ENCODE measurements at places on chromosomes 1 and 21.

- no peak for DNase-seq
Observed at GRCh38 chr1:9589719-9590157, 1.0 kb downstream of the TMEM201 start.

- no peak for DNase-seq
Observed at GRCh38 chr1:185559684-185560331, 174.4 kb upstream of the HMCN1 start.

DNA sequence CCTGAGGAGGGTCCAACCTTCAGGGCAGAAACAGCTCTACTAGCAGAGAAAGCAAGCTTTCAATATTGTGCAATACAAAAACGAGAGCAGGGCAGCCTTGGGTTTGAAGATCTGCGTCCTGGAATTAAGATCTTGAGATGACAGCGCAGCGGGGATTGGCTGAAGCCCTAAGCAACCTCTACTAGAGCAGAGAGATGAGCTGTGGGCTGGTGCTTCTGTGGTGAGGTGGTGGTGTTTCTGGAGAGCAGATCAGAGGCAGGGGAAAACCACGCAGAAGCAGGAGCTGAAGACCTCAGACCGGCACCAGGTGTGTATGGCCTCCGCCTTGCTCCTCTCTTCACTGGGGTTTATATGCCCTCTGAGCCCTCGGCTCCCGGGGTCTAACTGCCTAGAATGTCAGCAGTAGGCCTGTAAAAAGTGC, 12.5 kb downstream of the TRAF3IP3 start:
- no peak for DNase-seq

DNA sequence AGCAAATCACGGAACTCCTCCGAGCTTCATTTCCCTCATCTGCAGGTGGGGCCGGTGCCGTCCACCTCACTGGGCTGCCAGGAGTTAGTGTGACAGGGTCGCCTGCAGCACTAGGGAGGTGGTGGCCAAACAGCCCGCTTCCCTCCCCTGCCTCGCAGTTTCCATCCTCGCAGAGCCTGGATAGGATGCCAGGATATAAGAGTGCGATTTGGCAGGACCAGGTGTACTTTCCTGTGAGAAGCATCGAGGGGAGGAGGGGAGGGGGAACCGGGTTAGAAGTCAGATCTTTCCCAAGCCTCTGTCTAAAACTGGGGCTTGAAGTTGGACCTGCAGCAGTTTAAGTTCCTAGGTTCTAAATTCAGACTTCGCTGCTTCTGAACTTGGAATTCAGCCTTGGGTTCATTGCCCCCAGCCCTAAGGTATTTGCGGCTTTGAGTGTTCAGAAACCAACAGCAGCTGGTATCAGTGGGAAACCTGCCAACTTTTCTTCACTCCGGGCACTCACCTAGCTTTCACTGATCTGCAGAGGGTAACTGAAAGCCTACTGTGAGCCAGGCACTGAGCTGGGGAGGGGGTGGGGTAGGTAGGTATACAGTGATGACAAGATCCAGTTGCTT, 1.7 kb upstream of the JUN start:
- no peak for DNase-seq

GRCh38 chr1:67952071-67952470, 98.4 kb downstream of the DIRAS3 start:
- DNase-seq, result no peak

DNA sequence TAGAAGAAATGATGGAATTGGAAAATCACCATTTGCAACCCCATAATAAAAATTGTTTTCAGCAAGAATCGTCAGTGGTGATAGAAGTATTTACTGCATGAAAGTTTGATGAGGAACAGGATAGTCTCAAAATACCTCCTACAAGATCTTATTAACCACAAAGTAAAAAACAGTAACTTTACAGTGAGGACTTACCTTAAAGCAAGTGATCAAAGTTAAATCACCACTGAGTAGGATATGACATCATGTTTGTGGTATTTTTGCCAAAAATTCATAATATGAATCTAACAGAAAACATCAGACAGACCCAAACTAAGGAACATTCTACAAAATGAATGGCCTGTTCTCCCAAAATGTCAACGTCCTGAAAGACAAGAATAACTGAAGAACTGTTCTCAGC, 19.9 kb downstream of the ALDH9A1 start:
- no peak for DNase-seq

DNA sequence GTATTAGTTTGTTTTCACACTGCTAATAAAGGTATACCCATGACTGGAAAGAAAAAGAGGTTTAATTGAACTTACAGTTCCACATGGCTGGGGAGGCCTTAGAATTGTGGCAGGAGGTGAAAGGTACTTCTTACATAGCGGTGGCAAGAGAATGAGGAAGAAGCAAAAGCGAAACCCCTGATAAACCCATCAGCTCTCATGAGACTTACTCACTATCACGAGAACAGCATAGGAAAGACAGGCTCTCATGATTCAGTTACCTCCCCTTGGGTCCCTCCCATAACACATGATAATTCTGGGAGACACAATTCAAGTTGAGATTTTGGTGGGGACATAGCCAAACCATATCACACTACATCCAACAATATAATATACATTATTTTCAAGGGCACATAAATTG, 145.7 kb upstream of the BARHL2 start:
- DNase-seq, result no peak

DNA sequence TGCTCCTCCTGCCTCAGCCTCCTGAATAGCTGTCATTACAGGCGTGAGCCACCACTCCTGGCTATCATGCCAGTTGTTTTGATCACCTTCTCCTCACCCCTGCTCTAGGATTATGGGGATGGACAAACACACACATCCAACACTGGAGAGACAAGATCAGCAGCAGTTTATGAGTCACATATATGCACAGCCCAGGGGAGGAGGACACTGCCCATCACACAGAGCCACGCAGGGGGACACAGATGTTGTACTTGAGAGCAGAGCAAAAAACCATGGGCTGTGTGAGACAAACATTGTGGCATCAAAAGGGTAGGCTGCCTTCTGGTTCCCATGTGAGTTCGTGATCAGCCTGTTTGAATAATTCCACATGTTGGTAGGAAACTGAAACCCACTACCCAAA, 32.1 kb downstream of the EDARADD start:
- no peak for DNase-seq

DNA sequence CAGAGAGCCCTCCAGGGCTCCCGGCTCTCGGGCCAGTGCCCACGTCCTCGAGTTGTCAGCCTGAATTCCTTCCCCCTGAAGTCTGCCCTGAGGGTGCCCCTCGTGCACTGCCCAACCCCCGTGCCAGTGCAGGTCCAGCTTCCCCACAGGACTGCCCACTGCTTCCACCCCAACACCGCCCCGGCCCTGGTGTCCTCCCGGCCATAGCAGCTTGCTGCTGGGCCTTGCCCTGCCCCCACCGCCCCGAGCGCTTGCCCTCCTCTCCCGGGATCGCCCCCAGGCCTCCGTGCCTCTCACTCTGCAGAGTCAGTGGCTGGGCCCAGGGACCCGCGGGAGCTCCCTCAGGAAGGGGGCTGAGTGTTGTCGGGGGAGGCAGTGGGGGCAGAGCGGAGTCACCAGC, 24.1 kb upstream of the ARHGEF16 start:
- no peak for DNase-seq

GRCh38 chr1:151259351-151259750, 4.8 kb downstream of the PSMD4 start:
- no peak for DNase-seq

DNA sequence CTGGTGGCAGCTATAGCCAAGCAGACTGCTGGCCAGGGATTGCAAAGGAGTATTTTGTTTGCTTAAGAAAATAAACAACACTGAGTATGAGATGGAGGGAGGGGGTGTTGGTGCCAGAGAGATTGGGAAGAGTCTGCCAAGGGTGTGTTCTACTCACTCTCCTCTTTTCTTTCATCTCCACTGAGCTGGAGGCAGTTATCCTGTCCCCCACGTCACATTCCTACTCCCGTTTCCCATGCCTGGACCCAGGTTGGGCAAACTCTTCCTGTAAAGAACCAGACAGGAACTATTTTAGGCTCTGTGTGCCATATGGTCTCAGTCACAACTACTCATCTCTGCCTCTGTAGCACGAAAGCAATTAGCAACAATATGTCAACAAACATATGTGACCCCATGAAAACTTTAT, 1.4 kb upstream of the IL24 start:
- DNase-seq, result no peak

DNA sequence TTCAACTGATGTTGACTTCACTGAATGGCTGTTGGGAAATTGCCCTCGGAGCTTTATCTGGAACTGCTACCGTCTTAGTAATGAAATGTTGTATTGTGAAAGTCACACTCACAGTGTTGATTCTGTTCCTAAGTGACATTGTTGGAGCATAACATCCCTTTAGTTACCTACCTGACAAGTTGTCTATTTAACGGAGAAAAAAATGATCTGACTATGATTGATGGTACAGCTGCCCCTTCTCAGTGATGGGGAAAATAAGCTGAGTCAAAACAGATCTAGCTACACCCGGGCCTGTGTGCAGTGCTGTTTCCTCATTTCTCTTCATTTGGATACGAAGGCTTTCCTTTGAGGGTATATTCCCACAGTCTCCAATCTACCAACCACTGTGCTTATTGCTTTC, 472.3 kb upstream of the BRINP3 start:
- DNase-seq, result no peak

DNA sequence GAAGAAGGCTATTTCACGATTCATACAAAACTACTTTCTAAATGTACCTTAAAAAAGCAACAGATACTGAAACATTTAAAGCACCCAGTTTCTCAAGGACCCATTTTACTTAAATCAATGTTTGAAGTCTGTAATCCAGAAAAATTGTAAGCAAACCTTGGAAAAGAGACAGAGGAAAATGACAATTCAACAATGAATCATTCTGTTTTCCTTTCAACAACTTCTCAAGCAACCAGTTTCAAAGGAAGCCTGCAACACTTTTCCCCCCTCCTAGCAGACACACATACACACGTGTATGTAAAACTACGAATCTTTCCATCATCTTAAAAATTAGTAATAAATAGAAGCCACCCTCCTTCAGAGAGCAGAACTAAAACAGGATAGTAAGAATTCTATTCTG, 1.2 kb downstream of the RERE start:
- DNase-seq, result no peak

DNA sequence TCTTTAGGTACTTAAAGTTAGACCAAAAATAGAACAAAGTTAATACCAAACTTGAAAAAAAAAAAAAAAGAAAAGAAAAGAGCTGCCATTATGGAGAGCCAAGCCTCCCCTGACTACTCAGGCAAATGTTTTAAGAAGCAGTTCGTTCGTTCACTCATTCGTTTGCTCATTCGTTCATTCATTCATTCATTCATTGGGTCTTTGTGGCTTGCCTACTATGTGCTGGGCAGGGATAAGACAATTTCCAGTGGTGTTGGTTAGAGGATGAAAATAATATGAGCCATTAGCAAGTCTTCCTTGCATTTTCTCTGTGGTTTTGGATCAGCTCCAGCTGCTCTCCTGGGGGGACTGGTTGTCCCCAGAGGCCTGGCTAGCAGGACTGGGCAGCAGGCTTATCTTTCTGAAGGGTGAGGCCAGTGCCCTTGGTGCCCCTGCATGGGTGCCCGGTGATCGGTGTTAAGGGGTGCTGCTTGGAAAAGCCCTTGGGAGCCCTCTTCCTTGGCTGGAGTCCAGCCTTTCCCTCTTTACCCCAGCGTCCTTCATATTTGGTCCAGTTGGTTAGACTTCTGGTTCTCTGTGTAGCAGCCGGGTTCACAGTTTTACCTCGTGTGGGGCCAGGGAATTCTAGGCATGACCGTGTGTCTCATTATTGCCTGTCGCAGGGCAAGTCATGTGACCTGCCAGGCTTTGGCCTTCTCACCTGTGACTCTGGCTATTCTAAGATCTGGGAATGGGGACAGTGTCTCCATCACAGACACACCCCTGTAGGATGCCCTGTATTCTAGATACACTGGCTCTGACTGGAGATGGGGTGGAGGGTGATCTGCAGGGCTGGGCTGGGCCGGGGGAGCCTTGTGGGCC, 32.8 kb downstream of the LHX4 start:
- no peak for DNase-seq

- no peak for DNase-seq
Observed at GRCh38 chr1:12478612-12478985, 139.4 kb downstream of the DHRS3 start.

DNA sequence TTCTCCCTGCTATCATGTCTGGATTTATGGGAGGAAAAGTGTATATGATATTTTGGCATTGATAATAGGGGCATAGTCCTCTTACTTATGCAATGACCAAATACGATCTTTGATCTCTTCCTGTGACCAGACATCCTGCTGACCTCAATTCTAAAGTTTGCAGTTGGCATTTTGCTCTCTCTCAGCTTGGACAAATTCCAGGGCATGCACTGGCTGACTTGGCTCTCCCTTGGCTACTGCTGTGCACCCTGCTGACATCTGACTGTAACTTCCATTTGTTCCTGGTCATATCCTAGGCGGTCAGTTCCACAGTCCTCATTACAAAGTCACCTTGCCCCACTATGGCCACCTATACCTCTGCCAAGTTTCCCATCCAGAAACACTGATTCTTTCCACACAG, 380.7 kb upstream of the NR5A2 start:
- no peak for DNase-seq

- DNase-seq, result no peak
Observed at GRCh38 chr1:205523261-205523890, 18.9 kb downstream of the CDK18 start.

DNA sequence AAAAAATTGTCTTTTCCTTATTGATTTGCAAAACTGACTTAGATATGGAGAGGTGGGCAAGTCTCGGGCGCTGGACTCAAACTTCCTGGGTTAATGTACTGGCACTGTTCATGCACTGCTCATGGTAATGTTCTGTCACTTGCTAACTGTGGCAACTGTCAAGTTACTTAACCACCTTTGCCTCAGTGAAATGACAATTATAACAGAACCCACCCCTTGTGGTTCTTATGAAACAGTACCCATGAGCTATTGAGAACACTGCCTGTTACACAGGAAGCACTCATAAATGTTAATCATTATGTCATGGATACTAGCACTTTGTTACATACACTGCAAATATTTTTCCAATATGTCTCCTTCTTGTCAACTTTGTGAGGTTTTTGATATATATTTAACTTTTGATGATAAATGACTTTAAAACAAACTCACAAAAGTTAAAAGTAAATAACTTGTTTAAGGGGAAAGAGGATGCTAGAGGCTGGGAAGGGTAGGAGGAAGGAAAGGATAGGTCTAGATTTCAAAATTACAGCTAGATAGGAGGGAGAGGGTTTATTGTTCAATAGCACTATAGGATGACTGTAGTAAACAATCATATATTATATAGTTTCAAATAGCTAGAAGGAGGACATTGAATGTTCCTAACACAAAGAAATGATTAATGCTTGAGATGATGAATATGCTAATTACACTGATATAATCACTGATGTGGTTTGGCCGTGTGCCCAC, 342.5 kb downstream of the ADGRL2 start:
- DNase-seq, result no peak
